CD4-positive, alpha-beta T cell treated with Interleukin-17A for 4 hours (primary cell): ENCODE measurements at places on chromosomes 1 and 21.

DNA sequence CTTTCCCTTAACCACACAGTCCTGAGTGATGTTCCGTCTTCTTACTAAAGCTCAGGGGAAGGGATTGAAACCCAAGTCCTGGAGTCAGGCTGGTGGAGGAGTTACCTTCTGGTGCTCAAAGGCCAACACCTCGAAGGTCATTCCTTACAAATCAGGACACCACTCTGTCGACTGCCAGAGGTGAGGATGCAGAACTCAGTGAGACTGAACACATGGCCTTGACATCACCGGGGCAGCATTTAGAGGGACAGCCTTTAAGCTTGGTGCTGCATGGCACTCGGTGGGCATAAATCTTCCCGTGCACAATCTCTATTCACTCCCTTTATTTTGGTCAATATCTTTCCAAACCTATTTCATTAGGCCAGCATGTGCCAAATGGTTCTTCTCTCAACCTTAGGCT is 130.9 kb downstream of the ASTN1 start:
- DNase-seq, result no peak

GRCh38 chr21:18759751-18760161 is 356.2 kb upstream of the TMPRSS15 start:
- no peak for DNase-seq

DNA sequence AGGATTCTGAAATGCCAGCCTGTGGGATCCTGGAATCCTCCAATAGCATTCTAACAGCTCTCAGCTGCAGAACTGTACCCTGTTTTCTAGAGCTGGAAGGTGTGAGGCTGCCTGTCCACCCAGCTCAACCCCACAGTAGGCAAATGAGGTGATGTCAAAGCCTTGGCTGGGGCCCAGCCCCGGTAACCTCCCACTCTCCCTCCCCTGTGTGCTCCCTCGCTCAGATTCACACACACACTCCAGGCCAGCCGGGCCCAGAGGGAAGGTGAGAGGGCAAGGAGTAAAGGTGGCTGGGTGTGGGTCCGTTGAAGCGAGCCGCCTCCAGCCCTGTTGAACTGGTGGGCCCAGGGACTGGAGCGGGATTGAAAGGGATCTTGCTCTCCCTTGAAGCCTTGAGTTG is at the start of gene BSND:
TSS of gene BSND (plus strand) at position 257 of the 400 bp plus-strand sequence. CDS start 254 bp downstream, outside the sequence.
- DNase-seq, result no peak

GRCh38 chr1:38194472-38194871 is 147.9 kb upstream of the POU3F1 start:
- DNase-seq, result no peak

- no peak for DNase-seq
These were observed 31.5 kb downstream of the JAK1 start for GRCh38 chr1:64934878-64935275.

- no peak for DNase-seq
These were observed 75.2 kb downstream of the PLPPR5 start for GRCh38 chr1:98929437-98929836.

- DNase-seq, result no peak
These were observed 11.2 kb upstream of the TRIM33 start for GRCh38 chr1:114522264-114522575.

DNA sequence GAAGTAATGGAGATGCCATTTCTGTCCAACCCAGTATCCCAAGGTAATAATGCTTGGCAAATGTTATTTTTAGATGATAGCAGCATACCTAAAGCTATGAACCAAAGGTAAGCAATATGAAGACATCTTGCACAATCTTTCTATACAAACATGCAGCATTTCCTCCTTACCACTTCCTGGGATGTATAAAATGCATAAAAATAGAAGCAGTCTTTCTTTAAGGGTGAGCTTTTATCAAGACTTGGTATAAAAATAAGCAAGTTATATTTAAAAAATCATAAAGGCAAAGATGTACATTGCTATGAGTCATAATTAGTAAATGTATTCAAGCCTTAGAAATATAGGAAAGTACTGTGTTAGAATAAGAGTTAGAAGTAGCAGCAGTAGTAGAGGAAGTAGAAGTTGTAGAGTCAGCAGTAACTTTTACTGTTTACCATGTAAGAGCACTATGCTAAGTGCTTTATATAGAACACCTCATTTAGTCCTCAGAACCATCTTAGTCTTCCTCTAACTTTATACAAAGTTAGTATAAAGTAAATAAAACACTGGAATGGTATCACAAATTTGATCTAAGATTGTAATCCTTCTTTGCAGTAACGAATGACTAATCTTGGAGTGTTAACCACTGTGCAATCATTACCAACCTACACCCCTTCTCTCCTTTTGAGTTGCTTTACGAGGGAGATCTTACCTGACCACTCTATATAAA is 371.3 kb downstream of the VAV3 start:
- no peak for DNase-seq

DNA sequence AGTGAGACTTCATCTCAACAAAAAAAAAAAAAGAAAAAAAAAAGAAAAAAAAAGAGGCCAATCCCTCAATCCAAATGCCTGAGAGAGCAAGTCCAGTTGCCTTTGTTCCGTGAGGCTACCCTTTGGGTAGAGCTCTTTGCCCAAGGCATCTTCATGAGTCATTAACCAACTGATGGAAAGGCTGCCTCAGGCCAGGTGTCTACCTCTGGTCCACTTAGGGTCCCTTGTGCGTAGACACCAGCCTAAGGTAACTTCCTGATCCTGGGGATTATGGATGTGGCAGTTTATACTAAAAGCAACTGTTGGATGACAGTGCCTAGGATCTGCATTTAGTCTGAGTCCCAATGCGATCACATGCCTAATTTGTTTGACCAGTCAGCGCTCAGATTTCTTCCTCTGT is 20.7 kb upstream of the ZNF326 start:
- DNase-seq, result no peak

DNA sequence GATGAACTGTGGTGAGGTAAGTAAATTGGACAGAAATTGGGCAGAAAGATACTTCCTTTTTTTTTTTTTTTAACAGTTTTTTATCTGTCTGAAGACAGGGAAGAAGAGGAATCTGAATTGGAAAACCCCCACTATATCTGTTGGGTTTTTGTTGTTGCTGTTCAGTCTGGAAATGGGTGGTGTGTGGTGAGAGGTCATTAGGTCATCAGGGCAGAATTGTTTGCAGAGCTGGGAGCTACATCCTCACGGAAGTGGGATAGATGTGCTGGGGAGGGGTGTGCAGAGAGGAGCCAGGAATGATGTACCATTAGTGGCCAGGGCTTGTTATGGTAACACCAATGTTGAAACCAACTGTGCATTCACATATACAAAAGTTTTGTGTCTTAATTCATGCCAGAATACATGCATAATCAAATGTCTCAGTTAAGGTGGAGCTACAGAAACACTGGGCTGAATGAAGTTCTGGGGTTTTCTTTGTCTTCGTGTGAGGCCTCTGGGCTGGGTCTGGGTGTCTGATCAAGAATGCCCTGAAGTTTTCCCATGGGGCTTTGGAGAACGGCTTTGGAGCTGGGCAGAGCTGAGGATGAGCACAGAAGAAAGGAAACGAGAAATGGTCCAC is 12.4 kb downstream of the USP25 start:
- DNase-seq, result no peak

DNA sequence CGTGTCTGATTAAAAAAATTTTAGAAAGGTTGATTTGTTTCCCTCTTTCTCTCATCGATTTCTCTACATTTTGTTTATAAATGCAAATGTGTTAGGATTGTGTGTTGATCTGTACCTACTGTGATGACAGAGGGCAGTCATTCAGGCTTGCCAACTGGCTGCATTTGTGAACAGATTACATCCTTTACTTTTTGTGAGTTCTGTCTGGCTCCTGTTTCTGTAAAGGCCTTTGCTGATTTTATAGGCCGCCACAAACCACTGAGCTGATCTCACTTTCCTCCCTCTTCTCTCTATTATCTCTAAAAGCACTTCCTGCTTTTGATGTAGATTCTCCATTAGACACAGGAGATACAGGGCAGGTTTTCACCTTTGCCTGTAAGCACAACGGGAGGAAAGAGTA is 106.8 kb downstream of the ESRRG start:
- no peak for DNase-seq

DNA sequence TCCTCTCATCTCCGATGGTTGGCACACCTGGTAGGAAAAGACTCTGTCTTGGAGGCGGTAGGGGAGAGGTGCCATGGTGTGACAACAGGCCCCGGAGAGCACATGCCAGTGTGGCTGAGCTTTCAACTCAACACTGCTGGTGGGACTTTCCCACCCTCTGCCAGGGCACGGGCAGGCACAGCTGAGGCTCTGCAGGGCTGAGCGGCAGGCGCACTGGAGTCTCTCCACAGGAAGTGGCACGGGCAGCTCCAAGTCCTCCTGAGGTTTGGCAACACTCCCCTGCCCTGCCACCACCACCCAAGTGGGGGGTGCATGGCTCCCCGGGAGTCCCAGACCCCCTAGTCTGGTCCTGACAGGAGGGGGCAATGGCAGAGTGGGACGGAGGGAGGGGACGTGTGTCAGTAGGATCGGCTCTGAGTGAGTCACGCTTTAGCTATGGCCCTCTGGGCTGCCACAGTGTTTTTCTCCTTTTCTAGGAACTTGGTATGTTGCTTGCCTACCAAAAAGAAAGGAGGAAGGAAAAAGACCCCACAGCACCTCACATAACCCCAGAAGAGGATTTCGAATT is 27.3 kb upstream of the EVA1B start:
- DNase-seq, result peak; percentile 61

GRCh38 chr1:21115098-21115760 is 61.5 kb downstream of the EIF4G3 start:
- DNase-seq, result no peak

GRCh38 chr1:29360768-29361167 is 124.4 kb downstream of the PTPRU start:
- DNase-seq, result no peak
